ENCODE measurements at places on chromosomes 1 and 21.

GRCh38 chr1:213135572-213135971 is 84.5 kb downstream of the RPS6KC1 start:
- no peak for DNase-seq

DNA sequence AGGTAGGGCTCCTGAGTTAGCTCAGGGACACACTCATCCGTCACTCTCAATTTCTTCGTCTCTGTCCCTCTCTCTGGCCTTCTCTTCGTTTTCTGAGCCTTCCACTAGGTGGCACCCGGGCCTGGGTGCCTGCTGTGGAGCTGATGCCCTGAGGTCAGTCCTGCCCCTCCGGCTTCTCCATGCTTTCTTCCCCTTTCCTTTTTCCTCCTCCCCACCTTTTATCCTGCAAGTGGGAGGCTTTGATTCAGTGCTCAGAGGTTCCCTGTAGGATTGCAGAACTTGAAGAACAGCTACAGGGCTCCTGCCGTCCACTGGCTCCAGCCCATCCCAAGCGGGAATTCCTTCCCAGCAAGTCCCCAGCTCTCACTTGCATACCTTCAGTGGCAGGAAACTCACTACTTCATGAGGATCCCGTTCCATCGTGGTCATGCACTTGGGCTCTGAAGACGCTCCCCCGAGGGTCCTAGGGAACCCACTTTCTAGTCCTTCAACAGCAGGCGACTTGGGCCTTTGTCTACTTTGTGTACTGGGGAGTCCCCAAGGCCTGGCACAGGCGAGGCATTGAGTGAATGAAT is 45.6 kb downstream of the SRRM1 start:
- DNase-seq: peak; percentile 61

GRCh38 chr1:233448109-233448689 is 120.7 kb downstream of the MAP3K21 start:
- DNase-seq: no peak

GRCh38 chr1:75533085-75533484 is 77.8 kb downstream of the SLC44A5 start:
- DNase-seq: no peak

DNA sequence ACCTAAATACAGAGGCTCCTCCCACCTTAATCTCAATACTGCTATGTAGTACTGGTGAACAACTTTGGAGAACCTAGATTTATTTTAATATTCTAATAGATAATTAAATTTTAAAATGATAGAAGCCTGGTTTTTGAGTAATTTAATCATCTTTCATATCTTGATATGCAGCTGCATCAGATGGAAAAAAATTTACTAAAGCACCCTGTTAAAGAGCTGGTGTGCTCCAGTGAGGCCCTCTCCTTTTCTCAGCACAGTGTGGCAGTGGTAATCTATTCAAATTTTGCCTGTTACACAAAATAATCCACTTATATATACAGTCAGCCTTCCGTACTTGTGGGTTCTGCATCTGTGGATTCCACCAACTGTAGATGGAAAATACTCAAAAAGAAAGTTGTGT is 82.8 kb downstream of the LRRC8C start:
- DNase-seq: no peak

DNA sequence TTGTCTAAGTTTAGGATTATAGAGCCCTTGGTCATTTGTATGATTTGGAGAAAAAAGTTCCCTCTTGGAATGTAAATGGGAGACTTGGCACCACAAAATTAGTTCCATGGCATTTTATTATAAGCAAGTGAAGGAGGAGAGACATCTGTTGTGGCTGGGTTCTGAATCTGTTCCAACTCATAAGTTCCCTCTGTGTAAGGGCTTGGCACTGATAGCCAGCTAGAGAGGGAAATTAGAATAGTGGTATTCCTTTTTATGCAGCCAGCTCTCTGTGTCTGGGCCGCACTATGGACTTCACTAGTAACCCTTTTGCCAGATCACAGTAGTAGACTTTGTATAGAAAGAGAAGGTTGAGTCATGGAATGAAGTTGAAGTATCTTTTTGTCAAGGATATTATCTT is 31.1 kb downstream of the GNAI3 start:
- DNase-seq: no peak

GRCh38 chr1:152501704-152502103 is 8.9 kb upstream of the LCE5A start:
- DNase-seq: no peak

GRCh38 chr1:67226688-67227087 is 60.4 kb downstream of the IL23R start:
- no peak for DNase-seq

- no peak for DNase-seq
Observed at GRCh38 chr1:28535180-28535579, 17.7 kb upstream of the TRNAU1AP start.

GRCh38 chr1:34436836-34437235 is 260.1 kb downstream of the C1orf94 start:
- DNase-seq: no peak

DNA sequence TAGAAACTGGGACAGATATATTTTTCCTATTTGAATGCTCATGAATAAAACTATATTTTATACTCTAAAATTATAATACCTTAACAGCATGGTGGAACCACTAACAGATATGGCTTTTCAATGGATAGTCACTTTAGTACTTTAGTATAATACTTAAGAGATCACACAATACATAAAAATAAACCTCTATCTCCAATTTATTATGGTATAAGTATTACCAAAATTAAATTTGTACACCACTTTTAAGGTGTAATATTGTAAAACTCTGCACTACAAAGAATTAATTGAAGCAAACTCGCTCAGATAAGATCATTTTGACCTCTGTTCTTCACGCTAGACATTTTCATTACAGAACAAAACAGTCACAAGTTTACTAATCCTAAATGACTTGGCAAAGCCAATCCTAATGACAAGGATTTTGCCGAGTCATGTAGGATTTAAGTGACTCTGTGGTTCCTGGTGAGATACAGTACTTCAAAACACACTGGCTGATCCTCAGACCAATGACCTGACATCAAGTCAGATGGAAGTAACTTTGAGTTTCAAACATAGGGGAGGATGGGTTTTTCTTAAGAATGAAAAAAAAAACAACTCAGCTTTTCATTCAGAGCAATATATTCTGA is 200.6 kb downstream of the SMYD3 start:
- no peak for DNase-seq

GRCh38 chr1:51990478-51990965 is at the start of gene RAB3B:
TSS of gene RAB3B (minus strand) at chr1:51990700. CDS start at chr1:51977117, 13,583 bp downstream.
- no peak for DNase-seq

DNA sequence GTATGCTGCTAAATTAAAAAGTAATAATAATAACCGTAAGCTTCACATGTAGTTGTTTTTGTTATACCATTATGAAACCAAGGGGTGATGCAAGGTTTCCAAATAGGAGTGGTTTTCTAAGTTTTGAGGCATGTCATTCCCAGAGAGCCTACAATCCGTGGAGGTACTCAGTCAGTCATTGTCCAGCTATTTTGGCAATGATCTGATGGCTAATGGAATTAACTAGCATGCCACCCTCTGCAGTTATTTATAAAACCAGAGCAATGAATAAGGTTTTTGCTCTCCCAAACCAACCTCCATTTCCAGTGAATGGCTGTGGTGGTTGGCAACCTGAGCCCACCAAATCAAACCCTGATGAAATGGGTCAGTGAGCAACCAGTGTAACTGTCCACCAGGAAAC is 106.4 kb downstream of the TBX15 start:
- DNase-seq: no peak

DNA sequence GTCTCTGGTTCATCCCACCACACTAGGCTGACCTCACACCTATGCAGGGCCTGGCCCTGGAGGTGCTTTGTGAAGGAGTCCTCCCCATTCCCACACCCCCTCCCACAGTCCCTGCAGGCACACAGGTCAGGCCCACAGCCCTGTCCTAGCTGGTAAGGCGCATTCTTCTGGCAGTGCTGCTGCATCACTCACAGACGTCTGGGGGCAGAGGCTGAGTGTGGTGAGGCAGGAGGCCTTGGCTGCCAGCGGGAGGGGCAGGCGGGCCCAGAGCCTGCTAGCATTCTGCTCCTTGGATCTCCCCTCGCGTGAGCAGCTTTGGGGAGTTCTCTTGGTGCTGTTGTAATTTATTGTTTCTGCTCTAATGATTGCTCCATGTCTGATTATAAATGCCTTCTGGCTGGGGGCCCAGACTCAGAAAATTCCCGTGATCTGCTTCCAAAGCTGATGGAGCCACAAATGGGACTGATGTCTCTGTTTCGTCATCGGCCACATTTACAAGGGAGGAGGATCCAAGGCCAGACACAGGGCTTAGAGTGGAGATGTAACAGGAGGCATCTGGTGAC is 62.9 kb downstream of the TRABD2B start:
- no peak for DNase-seq

- no peak for DNase-seq
Observed at GRCh38 chr1:162904579-162904978, 43.6 kb upstream of the CCDC190 start.

DNA sequence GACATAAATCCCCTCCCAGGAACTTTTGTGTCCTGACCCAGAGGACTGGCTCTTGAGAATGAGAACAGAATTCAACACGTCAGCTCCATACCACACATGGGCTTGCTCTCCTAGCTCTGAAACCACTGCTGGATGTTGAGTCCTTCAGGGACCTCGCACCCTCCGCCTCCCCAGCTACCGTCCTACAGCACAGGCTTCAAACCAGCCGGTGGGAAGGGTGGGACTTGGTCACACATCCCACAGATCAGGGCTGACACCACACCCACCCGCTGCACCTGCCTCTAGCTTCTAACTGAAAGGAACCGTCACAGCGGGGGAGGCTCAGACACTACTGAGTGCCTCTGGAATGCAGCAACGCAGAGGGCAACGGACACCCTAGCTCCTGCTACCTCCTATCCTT is 24.0 kb downstream of the MRAP start:
- DNase-seq: no peak

- DNase-seq: no peak
Observed at GRCh38 chr1:5198328-5198727, 543.9 kb downstream of the AJAP1 start.

DNA sequence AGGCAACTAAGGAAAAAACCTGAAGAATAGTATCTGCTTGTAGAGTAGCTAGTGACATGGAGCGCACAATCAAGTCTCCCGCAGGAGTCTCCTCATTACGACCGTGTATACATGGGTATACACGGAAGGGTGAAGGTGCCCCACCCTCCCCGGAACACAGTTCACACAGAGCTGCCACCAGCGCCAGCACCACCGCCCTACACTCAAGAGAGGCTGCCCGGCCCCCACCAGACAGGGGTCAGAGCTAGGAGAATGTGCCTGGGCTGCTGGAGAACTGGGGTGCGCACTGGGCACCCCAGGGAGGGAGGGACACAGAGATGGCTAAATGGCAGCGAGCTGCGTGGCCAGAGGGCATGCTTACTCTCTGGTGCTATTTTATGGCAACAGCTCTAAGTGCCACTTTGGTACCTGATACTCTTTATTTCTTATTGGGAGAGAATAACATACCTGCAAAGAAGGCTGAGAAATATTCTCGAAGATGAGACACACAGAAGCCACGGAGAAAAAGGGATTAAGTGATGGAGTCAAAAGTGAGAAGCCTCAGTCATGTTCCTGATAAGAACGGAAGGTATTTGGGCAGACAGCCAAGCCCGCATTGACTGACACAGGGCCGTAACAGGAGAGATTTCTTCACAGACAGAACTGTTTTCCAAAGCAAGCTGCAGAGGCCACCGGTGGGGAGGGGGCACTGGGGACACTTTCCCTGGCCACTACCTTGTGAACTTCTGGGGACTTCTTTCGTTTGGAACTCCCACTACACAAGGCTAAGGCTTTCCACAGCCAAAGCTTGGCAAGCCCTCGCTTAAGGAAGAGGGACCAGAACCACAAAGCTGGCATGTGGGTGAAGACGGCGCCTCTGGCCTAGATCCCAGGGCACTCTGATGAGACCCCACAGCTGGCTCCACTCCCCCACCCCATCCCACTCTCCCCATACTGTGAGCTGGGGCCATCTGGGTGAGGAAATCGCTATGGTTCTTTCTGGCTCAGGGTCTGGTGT is 108.0 kb downstream of the PGBD5 start:
- no peak for DNase-seq

DNA sequence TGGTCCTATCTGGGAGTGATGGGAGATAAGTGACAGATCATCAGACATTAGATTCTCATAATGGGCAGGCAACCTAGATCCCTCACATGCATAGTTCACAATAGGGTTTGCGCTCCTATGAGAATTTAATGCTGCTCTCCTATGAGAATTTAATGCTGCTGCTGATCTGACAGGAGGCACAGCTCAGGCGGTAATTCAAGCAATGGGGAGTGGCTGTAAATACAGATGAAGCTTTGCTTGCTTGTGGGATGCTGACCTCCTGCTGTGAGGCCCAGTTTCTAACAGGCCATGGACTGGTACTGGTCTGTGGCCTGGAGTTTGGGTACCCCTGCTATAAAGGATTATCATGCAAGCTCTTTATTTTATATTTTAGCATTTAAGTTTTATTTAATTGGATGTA is 72.0 kb downstream of the ZMYM4 start:
- no peak for DNase-seq

All from DND-41 (cell line).